ENCODE measurements at places on chromosomes 16 and 17.
A peak's percentile ranks its signal among the peaks of the same experiment; 100 is the strongest.

- DNase-seq: no peak
Measured at GRCh38 chr16:10754941-10755340, 11.3 kb downstream of the NUBP1 start.

- peak; percentile 85 for DNase-seq
Measured at GRCh38 chr16:69186642-69187445, at the start of gene SNTB2. TSS of gene SNTB2 (plus strand) at chr16:69187164. CDS start at chr16:69187167, 3 bp downstream.

DNA sequence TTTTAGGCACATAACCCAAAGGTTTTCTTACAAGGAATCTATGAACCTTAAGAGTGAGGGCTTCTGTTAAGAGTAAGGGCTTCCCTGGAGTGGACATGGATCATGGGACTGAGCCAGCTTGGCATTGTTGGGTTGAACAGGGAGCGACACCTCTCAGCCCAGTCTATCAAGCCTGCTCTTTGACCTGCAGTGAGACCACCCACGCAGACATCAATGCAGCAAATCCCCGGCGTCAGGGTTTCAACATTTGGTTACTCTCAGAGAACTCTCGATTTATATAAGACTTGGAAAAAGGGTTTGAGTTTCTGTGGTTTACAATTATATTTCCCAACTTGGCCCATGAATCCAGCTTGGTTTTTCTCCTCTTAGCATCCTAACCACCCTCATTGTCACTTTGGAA lies 299.9 kb downstream of the WWOX start:
- no peak for DNase-seq

GRCh38 chr17:32302037-32302436 lies 36.4 kb downstream of the RHBDL3 start:
- DNase-seq: no peak

DNA sequence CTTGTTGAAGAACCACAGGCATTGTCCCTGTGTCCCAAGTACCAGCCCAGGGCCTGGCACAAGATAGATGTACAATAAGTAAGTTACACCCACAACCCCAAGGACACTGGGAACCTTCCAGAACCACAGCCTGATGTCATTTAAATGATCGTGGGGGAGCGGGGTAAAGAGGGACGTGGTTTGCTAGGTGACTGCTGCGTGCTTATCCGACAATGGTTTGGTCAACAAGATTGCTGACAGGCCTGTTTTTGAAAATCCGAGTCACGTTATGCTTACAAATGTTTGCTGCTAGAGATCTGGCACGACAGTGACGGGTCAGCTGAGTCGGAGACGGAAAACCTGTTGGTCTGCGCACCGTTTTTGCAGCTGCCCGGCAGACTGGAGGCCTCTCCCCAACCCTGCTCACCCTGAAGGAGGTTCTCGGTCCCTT lies 22.8 kb downstream of the COTL1 start:
- DNase-seq: no peak

All from activated CD4-positive, CD25-positive, alpha-beta regulatory T cell treated with anti-CD3 and anti-CD28 coated beads, Interleukin-2, amount 50 U/mL, for 72 hours (primary cell).